NK-92 treated with Interleukin-12 subunit alpha and Interleukin-12 subunit beta, amount 100 ng/mL, for 24 hours (cell line): ENCODE measurements at places on chromosomes 11 and 22.

DNA sequence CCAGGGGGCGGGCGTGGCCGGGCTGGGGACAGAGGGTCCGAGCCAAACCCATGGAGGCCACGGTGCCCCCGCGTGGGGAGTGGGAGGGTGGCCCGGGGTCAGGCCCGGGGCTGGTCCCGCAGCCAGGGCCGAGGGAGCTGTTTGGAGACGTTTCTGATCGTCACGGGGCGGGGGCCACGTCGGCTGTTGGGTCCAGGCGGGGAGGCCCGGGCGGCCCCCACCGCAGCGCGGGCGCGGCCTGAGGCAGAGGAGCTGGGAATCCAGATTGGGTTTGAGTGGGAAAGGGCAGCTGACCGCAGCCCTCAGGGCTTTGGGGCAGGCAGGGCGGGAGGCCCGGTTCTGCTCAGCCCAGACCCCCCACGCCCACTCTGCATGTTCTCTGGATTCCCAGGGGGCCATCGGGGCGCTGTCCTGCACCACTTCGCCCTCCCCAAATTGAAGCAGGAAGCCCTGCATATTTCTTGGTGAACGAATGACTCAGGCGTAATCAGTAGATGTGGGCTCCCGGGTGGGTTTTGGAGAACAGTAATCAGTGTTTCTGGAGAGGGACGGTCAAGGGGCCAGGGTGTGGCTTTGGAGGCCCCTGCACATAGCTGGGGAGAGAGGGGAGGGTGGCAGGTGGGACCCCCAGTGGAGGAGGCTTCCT, 583 bp downstream of the MRPL23 start:
- DNase-seq: no peak

DNA sequence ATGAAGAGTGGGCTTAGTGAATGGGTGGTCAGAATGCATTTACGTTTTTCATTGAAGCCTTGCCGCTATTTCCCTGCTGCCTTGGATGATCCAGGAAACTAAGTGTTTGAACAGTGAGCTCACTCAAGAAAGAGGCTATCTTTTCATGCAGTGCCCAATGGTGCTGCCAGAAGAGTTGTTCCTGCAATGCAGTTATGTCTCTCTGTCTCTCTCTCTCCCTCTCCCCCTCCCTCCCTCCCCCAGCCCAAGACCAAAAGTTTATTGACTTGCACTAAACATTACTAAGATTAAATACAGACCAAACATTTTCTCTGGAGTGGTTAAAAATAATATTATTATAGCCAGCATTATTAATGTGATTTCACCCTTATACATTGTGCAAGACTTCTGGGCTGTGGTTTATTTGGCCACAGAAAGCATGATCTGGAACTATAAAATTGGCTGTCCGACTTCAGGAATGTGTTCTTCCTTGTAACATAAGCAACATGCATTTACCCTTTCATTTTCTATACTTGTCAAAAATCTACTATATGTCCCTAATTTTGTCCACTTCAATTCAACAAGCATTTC, 6.6 kb upstream of the FUT4 start:
- no peak for DNase-seq

DNA sequence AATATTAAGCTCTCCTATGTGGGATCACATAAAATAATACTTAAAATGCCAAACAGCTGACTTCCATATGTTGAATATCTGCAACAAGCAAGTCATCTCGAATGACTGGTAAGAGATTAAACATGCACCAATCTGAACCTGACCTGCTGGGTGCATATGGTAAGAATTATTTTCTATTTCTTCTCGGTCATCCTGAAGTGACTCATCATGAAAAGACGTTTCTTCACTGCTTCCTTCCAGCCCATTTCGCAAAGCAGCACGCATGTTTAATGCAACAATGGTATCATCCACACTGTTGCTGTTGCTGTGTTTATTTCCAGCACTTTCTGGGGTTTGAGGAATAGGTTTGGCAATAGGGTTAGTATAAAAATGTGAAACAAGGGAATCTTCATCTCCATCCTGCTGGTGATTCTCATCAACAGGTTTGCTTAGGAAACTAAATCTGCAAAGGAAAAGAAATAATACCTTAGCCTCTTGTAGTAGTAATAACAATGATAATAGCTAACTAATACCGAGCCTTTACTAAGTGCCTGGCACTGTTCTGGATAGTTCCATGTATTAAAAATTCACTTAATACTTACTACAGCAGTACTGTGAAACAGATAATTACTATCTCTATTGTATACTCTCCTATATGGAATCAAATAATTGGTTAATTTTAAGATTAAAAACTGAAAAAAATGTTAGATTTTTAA, 52.0 kb upstream of the CHRNA10 start:
- no peak for DNase-seq

DNA sequence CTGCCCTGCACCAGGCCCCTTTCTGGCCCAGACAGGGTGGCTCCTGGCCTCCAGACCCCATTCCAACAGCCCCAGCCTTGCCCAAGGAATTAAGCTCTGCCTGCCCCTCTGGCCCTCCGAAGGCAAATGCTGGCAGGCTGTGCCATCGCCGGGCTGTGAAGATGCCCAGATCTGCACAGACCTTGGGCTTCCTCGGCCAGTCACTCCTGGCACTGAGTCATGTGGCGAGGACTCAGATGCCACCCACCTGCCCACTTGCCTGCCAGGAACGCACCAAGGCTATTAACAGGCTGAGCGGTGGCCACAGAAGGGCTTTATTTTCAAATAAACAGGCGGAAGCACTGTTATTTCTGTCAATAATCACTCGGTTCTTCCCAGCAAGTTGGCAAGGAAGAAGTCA, 50.3 kb upstream of the TTLL12 start:
- no peak for DNase-seq

GRCh38 chr11:130020323-130020722, 17.7 kb upstream of the PRDM10 start:
- DNase-seq: no peak

DNA sequence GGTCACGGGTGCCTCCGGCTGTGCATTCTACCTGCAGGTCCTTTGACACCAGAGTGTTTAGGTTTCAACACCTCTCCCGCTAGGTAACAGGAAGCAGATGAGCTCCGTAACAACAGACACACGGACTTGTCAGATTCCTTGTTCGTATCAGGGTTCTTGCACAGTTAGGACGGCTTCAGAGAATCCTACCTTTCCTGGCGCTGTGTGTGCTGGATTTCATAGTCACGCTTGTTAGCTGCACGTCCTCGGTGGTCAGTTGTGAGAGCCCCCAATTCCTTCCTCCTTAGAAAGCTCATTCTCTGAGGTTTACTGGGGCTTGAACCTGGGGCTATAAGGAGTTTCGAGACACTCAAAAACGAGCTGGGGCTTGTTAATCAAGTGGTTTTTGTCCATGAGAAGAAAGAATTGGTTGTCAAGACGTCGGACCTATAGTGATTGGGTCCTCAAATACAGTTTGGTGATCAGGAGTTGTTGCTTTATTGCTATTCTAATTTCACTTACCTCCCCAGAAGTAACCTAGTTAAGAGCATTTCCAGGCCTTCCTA, 664 bp downstream of the DDB2 start:
- DNase-seq: no peak

DNA sequence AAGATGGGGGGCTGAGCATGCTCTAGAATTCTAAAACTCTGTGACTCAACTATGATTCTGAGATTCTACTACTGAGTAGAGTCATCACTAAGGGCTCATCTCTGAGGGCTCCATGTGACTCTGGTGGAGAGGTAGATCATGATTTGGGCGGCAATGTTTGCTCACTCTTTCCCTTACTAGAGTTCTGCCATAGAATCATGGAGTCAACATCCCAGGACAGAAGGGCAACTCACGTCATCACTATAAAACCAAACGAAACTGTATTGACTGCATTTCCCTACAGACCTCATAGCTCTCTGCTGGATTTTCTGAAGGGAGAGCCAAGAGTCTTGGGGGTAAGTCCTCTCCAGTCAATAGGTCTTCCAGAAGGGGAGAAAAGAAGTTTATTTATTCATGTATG, at the start of gene MS4A14:
TSS of gene MS4A14 (plus strand) at position 78 of the 400 bp plus-strand sequence. CDS start at position 198, 120 bp downstream.
- DNase-seq: no peak

DNA sequence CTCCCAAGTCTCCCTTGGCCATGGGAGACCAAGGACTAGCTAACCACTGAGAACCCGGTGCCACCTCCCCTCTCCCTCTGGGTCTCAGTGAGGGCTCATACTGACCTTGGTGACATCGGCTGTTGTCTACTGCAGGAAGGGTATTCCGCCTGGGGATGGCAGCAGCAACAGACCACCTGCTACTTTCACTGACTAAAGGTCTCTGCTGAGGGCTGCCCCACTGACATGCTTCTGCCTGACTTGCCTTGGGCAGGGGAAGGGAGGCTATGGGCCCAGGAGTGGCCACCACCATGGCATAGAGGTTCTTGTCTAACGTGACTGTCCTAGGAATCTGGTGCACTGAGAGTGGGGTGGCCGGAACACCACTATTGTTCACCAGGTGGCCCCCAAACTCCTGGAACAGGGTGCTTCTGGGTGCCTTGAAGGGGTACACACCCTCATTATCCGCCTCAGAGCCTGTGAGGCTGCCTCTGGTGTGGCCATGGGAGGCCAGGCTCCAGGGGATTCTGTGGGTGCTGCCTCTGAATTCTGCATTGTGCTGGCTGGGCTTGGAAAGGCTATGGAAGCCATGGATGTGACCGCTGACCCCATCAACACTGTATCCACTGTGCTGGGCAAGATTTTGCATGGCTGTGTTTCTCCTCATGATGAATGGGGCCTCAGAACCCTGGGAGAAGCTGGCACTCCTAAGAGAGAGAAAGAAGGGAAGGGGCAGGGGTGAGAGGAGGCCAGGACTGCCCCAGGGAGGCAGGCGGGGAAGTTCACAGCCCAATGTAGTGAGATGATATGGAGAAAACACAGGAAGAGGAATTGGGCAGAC, 38.3 kb downstream of the GAB4 start:
- DNase-seq: no peak

- no peak for DNase-seq
Observed at GRCh38 chr22:24037851-24038765, 27.0 kb downstream of the CABIN1 start.

DNA sequence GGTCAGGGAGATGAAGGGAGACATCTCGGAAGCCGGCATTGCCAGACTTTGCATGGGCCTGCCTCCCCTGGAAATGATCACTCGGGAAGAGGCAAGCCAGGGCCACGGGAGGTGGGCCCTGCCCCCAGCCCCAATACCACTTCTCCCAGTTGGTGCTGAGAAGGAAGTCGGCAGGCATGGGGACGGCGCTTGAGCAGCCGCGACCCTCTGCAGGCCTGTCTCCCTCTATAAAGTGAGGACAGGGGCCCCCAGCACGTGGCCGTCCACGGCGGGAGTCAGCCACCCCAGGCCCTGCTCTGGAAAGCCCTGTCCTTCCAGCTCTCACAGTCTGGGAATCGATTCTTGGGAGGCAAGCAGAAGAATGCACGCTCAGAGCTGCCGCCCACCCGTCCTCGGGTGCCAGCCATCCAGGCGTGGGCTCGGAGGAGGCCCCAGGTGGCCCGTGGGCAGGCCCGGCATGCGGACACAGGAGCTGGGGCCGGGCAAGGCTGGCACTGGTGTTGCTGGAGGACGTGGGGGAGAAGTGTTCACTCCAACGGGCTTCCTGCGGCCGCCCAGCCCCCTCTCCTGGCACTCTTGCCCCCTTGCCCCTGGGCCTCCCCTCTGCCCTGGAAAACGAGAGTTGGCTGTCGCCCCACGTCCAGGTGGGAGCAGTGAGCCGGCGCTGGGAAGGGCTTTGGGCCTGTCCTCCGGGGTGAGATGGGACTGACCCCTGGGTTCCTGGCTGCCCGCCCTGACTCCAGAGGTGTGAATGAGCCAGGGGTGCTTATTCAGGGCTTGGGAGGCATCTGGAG, 77.5 kb downstream of the CACNA1I start:
- DNase-seq: no peak

DNA sequence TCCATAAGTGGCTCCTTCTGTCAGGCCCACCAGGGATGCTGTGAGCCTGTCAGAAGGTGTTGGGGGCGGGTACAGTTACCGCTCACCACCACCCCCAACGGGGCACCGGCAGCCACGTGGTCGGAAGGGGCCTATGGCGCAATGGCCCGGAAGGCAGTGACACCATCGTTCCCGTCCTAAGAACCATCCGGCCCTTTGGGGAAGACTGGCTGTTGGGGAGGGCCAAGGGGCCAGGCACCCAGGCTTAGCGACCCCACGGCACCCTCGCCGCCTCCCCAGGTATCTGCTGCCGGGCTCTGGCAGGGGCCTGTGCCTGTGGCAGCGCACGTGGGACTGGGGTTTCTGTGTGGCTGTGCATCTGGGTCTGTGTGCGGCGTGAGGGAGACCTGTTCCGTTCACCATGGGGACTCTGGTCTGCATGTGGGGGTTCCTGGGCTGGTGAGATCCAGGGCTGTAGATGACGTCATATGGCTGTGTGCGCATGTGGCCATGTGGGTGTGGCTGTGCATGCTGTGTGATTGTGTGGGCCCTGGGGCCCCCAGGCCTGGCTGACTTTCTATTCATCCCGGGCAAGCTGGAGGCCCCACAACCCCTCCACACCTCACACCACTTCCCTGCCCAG, 717 bp downstream of the OSM start:
- peak; percentile 84 for DNase-seq

DNA sequence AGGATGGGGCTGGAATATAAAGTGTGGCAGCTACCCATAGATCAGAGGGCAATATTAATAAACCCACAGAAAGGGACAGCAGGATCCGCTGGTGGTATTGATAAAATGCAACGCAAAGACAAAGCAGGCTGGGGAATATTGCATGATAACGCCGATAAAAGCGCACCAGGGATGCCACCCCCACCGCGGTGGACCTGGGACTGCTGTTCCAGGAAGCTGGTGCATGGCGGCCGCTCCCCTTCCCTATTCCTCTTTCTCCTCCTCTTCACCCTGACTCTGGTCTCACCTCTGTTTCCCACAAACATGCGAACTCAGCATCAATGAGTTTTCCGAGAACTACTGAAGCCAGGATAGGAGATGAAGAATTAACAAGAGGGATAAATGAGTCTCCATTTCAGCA, 20.2 kb downstream of the SPATA19 start:
- DNase-seq: no peak

DNA sequence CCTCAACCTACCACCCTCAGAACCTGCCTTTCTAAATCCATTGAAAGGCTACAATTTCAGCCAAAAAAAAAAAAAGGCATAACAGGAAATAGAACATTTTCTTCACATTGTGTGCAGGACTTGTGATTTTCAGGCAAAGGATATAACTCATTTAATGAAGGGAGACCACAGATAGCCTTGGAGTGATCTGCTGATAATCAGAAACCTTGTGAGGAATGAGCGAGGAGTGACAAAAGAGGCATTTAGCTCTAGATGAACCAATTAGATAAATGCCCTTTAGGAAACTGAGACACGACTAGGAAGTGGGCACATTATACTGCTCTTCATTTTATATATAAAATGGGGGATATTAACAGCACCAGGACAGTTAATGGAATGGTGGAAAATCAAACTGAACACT, 216.5 kb upstream of the GRIA4 start:
- DNase-seq: no peak

DNA sequence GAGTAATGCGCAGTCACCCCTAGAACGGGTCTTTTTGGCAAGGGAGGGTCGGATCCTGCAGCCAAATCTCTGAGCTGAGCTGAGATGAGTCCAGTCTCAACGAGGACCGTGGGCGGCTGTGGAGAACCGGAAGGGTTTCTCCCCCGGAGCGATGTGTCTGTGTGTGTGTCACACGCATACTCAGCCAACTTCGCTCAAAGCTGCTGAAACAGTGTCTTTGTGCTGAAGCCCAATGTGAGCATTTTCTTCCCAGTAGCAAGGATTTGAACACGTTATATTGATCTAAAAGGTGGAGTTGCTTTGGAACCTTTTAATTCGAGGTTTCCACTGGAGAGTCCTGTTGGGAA, 1.4 kb upstream of the CELSR1 start:
- DNase-seq: no peak

- DNase-seq: no peak
Observed at GRCh38 chr11:131609337-131609736, 238.9 kb downstream of the NTM start.
